ENCODE measurements at places on chromosomes 6 and 20.

DNA sequence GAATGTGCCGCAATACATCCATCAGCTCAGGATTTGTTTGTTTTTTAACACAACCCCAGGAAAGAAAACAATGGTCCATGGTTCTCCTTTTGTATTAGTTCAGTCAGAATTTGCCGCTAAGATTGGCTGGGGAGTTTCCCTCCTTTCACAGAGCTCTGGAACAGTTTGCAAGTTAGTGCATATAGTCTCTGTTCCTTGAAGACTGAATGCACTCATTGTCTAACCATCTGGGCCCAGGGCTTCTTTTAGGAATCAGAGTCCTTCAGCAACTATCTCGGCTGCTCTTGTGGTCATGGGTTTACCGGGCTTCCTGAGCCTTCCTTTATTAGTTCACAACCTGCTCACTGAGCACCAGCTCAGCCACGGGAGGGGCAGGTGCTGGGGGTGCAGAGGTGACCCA lies 121.3 kb downstream of the SLC23A2 start:
- no peak for DNase-seq

DNA sequence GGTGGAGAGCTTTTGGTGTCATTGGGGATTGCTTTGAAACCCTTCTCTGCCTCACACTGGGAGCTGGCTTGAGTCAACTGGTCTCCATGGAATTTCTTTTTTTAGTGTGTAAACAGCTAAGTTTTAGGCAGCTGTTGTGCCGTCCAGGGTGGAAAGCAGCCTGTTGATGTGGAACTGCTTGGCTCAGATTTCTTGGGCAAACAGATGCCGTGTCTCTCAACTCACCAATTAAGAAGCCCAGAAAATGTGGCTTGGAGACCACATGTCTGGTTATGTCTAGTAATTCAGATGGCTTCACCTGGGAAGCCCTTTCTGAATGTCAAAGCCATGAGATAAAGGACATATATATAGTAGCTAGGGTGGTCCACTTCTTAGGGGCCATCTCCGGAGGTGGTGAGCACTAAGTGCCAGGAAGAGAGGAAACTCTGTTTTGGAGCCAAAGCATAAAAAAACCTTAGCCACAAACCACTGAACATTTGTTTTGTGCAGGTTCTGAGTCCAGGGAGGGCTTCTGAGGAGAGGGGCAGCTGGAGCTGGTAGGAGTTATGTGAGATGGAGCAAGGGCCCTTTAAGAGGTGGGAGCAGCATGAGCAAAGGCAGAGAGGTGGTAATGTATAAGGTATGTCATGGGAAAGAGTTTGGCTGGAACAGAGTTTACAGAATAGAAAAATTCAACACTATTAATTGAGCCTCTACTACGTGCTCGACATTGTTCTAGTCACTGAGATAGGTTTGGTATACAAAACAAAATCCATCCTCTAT lies 31.2 kb downstream of the SRSF3 start:
- DNase-seq: no peak

DNA sequence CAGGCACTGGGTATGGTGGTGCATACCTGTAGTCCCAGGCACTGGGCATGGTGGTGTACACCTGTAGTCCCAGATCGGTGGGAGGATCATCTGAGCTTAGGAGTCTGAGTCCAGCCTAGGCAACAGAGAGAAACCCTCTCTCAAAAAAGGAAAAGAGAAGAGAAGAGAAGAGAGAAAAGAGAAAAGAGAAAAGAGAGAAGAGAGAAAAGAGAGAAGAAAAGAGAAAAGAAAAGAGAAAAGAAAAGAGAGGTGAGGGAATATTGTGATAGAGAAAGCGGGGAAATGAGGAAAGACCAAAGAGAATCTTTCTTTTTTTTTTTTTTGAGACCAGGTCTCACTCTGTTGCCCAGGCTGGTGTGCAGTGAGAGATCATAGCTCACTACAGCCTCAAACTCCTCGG lies 108.7 kb downstream of the ARHGAP18 start:
- DNase-seq: no peak

DNA sequence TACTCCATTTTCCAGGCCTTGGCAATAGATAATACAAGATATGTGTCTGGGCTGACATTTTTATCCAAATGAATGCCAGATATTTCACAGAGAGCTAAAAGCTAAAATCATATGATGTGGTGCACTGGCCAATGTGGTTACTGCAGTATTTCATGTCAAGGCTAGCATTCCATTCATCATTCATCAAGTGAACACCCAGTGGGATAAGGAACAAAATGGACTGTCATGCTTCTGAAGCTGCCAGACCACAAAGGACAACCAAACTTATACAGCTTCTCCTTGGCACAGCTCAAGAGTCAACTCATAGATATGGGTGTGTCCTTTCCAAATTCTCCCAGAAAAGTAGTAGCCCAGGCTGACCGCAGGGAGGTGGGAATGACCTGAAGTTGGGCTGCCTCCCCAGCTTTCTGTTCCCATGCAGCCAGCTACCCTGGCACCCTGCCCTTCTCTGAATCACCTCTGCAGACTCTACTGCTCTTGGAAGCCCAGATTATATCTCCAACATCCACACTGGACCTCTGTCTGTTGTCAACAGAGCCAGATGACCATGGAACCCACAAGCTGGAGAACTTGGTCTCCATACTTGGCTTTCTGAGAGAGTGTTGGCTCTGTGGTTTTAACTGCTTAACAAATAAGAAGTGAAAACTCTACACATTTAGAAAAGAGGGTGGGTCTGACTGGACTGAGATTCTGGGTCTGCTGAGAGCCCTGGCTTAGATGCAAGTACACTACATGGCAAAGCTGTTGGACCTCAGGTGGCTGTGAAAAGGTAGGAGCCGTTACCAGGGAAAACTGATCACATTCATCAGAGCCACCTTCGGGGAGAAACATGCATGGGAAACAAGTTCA lies 122.8 kb downstream of the ALDH8A1 start:
- no peak for DNase-seq

DNA sequence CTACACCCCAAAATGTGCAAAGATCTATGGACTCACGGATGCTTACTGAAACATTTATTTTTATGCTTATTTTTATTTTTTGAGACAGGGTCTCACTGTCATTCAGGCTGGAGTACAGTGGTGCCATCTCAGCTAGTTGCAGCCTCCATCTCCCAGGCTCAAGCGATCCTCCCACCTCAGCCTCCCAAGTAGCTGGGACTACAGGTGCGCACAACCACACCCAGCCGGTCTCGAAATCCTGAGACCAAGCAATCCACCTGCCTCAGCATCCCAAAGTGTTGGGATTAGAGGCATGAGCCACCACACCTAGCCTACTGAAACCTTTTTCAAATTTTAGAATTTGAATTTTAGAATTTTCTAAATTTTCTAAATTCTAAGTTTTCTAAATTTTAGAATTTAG lies 50.8 kb upstream of the IPCEF1 start:
- DNase-seq: no peak

- DNase-seq: peak; percentile 88
Measured at GRCh38 chr6:135937106-135937505, 85.6 kb downstream of the PDE7B start.

DNA sequence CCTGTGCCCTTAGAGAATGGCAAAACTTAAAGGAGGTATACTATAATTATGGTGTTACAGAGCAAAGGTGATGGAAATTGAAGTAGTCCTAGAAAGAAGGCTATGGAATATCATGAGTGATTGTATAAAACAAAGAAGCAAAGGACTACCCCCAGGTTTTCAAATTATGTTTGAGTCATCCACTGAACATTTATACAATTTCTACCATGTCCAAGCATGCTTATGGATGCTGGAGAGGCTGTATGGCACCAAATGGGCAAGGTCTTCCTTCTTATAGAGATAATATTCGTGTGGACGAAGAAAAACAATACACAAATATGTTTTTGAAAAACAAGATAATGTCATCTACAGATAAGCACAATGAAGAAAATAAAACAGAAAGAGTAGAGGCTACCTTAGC lies 177.5 kb downstream of the KHDC1L start:
- no peak for DNase-seq

DNA sequence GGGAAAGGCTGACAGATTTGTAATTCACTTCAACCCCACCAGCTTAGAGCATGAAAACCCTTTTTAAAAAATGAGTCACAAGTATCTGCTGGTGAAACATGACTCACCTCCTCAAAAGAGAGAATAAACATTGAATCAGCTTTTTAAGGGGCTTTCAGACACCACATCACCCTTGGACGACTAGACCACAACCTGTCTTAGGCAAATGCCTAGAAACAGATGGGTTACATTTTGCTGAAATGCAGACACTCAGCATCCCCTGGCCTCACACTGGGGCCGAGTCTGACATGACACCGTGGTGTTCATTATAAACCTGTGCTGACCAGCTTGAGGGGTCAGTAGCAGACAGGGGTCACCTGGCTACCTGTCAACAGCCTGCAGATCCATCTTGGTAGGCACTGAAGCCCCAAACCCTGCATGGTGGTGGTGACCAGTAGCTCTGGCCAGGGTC lies 175.3 kb upstream of the CST7 start:
- DNase-seq: no peak

GRCh38 chr6:33885132-33886057 lies 81.6 kb upstream of the MLN start:
- DNase-seq: no peak

DNA sequence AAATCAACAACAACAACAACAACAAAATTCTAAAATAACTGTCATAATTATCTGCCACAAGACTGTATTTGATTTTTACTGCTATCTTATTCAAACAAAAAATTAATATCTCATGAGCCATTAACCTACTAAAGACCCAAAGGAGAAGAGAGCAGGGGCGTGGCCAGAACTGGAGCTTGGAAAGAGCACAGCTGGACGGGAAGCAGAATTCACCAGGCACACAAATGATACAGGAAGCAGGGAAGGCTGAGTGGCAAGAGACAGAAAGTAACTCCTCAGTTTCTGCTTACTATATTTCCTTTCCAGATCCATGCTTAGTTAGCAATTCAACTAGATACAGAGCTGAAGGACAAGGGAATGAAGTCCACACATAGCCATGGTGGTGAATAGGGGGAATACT lies 54.4 kb downstream of the FKBP5 start:
- no peak for DNase-seq

- no peak for DNase-seq
Measured at GRCh38 chr6:17281100-17281496, at the start of gene RBM24. TSS of gene RBM24 (plus strand) at chr6:17281361. CDS start at chr6:17281582, 221 bp downstream.

GRCh38 chr6:12605888-12606345 lies 110.7 kb upstream of the PHACTR1 start:
- DNase-seq: no peak

GRCh38 chr20:48999890-49000870 lies 45.9 kb upstream of the CSE1L start:
- no peak for DNase-seq

DNA sequence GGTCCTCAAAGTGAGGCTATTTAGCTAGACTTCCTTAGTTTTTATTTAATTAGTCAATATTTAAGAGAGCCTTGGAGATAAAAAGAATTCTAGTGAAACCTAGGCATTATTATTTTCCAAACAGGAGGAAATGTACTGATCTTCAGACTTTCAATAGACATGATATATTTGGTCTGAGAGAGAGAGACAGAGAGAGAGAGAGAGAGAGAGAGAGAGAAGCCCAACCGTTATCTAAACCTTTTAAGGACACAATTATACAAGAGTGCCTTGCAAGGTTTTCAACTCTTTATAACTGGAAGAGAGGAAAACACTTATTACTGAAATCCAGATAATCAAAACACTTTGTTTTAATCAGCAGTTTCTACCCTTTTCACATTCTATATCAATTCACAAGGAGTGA lies 64.8 kb downstream of the BACH2 start:
- no peak for DNase-seq

GRCh38 chr20:13799040-13799439 lies 14.2 kb downstream of the NDUFAF5 start:
- no peak for DNase-seq

DNA sequence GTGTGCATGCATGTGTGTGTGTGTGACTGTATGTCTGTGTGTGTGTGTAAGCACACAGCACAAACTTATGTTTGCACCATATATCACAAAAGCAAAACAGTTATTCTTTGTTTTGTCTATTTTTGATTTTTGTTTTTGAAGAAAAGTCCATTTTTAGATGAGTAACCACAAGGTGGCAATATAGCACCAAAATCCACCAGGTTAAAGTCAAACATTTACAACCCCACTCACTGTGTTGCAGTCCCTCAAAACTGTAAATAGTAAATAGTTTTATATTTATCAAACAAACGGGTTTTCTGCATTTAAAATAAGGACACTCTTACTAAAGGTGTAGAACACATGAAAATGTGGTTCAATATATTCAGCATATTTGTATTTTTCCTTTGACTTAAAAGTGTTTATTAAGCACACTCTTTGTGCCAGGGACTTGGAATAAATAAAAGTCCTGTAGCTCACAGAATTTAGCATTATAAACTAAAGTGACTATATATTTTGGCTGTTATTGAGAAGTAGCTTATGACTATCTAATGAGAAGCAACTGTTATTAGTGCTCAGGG lies 118.5 kb downstream of the GFRAL start:
- DNase-seq: no peak

GRCh38 chr6:19851241-19852089 lies 14.3 kb downstream of the ID4 start:
- DNase-seq: no peak

DNA sequence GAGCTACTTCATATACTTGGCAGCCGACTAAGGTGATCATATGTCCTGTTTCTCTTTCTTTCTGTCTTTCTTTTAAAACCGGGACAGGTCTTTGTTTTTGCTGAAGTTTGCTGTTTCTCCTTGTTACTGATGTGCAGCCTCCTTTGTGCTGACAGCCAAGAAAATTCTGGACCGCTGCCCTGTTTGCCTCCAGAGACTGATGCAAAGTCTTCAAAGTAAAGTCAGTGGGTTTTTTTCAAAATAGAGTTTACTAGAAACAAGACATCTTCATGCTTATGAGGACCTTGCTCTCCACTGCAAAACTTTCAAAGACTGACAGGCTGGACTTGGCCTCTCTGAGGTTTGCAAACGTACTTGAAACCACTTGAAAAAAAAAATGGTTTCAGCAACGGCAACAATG lies 510.5 kb upstream of the MAP3K7 start:
- DNase-seq: no peak

DNA sequence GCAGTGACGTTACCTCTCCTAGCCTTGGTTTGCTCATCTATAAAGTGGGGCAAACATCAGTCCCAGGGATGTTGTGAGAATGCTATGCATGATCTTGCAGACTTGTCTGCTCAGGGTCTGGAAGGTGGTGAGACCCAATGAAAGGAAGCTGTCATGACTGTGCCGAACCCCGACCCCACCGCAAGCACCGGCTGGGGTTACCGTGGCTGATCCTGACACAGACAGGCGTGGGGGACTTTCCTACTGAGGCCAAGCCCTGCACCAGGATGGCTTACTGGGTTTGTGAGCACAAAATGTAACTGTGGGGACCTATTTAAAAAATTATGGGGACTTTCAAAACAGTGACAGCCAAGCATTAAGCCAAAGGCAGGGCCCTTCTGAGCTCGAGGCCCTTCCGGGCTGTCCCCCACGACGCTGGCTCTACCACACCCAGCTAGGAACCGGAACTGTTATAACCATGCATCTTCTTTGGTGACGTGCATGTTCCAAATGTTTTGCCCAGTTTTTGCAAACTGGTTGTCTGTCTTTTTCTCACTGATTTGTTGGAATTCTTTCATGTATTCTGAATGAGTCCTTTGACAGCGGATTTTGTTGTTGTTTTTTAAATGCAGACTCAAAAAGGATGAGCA lies 76.6 kb upstream of the PMEPA1 start:
- DNase-seq: no peak

All from cerebellar nuclear complex (tissue), 1 donor.